HepG2 (cell line): ENCODE measurements at places on chromosomes 7 and 10.

GRCh38 chr7:70132852-70133690 lies 534.8 kb downstream of the AUTS2 start:
- no peak for DNase-seq

DNA sequence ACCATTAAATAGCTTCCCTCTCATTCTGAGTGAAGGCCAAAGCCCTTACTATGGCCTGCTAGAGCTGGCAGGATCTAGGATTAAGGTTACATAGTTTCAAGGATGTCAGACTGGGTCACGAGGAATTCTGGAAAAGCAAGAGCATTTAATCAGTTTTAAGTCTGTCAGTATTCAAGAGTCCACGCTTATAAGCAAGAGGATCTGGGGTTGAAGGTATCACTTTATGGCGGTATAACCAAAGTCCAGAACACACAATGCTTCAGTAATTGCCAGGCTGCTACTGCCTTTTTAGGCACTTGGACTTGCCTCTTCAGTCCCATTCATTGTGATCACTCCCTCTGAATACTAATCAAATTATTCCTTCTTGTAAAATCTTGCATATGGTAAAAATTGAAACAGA lies 101.0 kb downstream of the HBP1 start:
- DNase-seq: no peak

DNA sequence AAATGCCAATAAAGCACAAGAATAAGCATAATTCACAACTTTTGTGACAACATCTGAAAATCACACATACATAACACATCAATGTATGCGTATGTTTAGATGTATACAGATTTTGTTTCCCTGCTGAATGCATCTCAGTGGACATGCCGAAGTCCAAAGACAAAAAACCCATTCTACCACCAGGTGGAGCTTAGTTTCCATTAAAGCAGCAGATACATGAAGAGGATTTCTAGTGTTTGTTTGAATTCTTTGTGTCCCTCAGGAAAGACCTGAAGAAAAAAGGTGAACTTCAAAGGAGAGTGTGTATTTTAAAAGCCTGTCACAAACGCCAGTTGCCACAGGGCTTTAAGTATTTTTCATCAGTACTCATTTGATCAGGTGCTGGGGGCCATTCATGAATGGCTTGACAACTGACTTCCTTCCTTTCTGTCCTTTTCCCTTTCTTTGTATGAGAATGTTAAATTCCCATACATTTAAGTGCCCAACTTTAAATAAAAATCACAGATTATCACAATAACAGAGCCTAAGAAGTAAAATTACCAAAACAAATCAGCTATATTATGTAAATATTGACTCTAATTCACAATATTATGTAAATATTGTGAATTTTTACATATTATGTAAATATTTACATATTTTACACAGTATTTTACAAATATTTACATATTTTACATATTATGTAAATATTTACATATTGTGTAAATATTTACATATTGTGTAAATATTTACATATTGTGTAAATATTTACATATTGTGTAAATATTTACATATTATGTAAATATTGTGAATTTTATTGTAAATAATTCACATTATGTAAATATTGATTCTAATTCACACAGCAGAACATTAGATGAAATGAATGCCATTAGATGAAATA lies 343.0 kb downstream of the CRPPA start:
- peak; percentile 65 for DNase-seq

- DNase-seq: no peak
Measured at GRCh38 chr7:962401-963081, 8.1 kb upstream of the ADAP1 start.

- peak; percentile 23 for DNase-seq
Measured at GRCh38 chr7:127997226-127997922, 33.9 kb downstream of the LRRC4 start.

DNA sequence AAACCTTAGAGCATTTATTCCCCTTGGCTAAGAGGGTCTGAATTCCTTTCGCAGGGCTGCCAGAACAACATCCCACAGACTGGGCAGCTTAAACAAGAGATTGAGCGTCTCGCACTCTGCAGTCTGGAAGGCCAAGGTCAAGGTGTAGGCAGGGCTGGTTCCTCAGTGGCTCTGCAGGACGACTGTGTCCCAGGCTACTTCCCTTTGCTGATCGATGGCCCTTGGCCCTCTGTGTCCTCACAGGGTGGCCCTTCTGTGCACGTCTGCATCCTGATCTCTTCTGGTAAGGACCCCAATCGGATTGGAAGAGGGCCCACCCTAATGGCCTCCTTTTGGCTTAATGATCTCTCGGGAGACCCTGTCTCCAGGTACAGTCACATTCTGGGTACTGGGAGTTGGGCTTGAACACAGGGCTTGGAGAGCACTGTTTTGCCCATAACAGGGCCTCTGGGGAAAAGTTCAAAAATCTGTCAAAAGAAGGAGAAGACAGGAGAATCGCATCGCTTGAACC lies 35.1 kb upstream of the DNAJB6 start:
- no peak for DNase-seq

DNA sequence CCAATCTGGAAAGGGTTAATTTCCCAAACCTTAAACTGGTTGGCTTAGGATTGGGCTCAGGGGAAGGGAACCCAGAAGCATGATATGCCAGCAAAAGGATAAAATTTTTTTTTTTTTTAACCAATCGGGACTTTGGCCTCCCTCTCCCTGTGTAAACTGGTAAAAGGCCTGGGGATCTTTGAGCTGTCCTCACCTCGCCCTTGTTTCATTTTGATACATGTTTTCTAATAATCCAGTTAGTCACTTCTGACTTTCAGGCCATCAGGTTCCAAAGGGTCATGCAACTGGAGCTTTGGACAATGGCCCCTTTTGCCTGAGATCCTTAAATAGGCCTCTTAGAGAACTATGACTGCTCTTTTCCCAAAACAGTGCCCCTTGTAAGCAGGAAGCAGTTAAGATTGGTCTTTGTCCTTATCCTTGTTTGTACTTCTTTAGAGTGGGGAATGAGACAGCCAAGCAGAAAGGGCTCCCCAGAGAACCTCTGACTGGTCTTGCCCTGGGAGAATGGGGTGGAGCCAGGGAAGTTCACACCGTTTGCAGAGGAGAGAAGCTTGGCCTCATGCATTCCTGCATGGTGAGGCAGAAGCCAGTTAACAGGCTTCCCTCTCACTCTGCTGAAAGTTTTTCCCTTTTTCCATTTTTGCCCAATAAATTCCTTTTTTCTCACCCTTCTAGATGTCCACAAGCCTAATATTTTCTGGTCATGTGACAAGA lies 424.2 kb upstream of the CNTNAP2 start:
- DNase-seq: no peak

GRCh38 chr7:68725843-68726785 lies 872.2 kb upstream of the AUTS2 start:
- DNase-seq: no peak

DNA sequence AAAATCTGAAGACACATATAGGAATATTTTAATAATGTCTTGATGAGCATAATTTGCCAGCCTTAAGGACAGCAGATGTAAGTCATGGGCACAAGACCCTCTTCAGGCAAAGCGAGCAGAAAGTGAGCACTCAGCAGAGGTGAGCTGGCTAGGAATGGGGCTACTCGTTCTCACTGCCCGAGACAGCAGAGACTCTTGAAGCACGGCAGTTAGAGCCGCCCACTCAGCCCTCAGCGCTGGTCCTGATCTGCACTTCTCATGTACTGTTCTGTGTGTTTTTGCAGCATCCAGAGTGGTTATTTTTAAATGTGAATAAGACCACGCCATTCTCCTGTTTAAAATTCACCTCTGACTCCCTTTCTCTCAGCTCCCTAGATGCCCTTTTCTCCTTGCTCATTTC lies 65.3 kb downstream of the GFRA1 start:
- DNase-seq: no peak

DNA sequence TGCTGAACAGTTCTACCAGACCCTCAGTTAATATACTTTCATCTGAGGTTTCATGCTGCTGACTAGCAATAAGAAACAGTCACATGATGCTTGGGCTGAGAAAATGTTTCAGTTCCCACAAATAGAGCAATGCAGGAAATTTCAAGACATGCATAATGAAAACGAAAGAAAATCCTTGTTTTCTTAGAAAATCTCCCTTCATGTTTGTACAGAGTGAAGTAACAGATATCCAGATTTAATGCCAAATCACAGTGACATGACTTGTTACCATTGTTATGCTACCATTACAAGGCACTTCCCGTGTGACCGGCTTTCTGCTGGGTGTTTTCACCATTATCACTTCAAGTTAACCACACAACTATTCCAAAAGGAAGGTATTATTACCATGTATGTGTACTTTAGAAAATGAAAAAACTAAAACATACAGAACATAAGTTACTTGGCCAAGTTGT lies 121.7 kb downstream of the DOCK4 start:
- no peak for DNase-seq

DNA sequence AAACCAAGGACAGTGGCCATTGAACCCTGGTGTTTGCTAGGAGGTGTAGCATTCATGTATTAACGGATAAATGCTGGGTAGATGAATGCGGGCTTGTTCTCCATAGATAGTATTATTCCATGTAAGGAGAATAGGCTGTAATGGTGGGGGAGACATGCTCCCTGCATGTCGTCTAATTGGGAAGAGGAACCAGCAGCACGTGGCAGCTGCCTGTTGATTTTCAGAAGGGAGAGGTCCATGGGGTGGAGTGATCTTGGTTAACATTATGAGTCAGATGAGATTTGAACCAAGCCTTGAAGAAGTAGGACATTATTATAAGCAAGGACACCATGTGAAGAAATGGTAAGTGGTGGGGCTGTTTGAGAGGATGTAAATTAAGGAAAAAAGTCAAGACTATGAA lies 112.5 kb downstream of the WNT2 start:
- no peak for DNase-seq

- DNase-seq: no peak
Measured at GRCh38 chr10:48780341-48780740, 95.7 kb downstream of the WDFY4 start.

- no peak for DNase-seq
Measured at GRCh38 chr7:17019106-17019505, 137.3 kb upstream of the AGR3 start.

DNA sequence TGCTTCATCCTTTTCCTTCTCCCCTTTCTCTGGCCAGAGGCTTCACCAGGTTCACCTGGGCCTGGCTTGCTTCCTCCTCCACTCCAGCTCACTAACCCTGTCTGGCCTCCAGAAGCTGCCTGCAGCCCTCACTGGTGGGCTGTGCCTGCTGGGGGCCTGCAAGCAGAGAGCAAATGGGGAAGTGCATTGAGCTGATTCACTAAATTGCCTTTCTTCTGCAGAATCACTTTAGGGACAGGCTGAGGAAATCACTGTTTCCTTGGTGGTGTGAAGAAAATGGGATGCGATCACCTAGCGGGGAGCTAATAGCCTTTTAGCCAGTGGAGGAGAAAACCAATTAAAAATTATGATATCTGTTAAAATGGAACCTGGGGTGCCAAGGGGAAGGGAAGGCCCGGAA lies 3.0 kb downstream of the RET start:
- DNase-seq: no peak

GRCh38 chr10:92834331-92834730 lies 14.0 kb upstream of the EXOC6 start:
- no peak for DNase-seq

DNA sequence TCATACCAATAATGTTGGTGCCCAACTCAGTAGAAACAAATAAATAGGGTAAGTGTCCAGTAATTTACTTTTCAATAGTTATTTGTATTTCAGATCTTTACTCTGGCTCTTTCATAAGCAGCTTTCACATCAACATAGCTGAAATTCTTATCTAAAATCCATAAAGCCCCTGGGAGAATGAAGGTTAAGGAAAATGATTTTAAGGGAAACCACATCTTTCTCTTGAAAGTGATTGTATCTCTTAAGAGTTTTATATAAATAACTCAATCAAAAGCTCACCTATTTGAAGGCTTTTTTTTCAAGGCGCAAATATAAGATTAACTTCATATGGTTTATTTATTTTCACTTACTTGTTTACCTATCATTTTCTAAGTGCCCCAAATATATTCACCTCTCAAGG lies 324.4 kb downstream of the HGF start:
- DNase-seq: no peak

DNA sequence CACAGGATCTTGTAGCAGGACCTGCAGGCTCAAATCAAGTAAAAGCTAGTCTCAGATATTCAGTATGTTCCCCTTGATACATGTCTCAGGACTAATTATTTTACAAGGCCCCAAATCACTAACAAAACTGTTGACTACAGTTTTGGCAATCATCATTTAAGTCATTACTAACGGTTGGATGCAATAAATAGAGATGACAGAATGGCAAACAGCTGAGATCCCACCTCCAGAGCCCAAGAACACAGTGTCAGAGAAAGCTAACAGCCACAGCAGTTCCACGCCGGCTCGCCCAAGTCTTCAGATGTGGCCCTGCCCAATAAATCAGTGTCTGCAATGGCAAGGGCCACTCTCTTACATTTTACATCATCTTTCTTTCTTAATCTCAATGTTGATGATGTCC lies 87.6 kb downstream of the CTBP2 start:
- DNase-seq: no peak

DNA sequence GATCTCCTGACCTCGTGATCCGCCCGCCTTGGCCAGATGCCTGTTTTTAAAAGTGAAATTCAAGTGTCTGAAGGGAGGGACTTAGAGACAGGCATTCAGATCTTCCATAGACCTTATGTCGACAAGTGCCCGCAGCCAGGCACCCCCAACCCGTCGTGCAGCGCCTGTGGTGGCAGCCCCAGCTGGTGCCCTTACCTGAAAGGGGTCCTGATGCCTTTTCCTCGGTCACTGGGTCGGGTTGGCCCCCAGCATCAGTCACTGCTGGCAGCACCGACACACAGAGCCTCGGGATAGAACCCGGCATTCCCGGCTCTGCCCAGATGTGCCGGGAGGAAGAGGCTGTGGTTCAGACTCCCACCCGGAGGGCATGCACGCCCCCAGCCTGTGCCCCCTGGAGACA lies 23.3 kb downstream of the LRRC27 start:
- DNase-seq: no peak
